ENCODE measurements at places on chromosomes 6 and 20.

- DNase-seq: no peak
These were observed 52.9 kb downstream of the FAM83B start for GRCh38 chr6:54899442-54899841.

GRCh38 chr6:28525496-28526039, at the start of gene GPX5:
Gene GPX5 (plus strand): TSS chr6:28525881. CDS start chr6:28526014, 133 bp downstream.
- DNase-seq: no peak

DNA sequence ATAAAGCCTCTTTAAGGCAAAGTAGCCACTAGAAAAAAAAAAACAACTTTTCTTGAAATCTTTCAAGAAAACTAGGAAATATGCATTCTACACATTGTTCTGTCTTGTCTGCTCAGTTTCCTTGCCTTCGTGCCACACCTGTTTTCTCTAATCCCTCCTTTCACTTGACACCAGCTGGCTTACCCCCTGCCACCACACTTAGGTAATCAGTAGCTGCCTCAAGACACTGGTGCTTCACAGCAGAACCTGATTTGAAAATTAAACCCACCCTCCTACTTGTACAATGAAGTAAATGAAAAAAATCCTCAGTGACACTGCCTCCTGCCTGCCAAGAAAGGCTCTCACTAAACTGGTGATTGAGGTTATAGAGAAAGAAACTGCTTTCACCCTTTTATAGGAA, 45.8 kb upstream of the SCML4 start:
- no peak for DNase-seq

- no peak for DNase-seq
These were observed 246.0 kb upstream of the TENT5A start for GRCh38 chr6:81998432-81998831.

- DNase-seq: no peak
These were observed 24.0 kb downstream of the FGD2 start for GRCh38 chr6:37029249-37029971.

GRCh38 chr6:87572021-87572420, 17.8 kb downstream of the RARS2 start:
- DNase-seq: no peak

DNA sequence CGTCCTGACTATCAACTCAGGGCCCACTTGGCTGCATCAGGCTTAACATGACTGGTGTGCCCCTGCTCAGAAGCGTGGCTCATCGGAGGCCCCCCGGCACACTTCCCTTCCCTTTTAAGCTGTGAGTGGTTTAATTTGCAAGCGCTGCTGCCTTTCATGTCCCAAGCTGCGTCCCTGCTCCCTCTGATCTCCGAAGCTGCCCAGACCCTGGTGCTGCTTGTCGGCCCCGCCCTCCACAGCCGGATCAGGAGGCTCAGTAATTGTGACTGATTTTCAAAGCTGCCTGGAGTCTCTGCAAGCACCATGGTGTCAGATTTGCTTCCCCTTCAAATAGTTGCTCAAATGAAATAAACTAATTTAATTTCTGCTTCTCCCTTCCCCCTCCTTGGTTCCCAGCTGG, 71.1 kb downstream of the CDH22 start:
- no peak for DNase-seq
